NCI-H1417 treated with DMSO at 0.1 percent for 48 hours (cell line): ENCODE measurements at places on chromosomes 6 and 20.

- no peak for DNase-seq
Observed at GRCh38 chr20:48823960-48824498, 3.8 kb downstream of the PREX1 start.

DNA sequence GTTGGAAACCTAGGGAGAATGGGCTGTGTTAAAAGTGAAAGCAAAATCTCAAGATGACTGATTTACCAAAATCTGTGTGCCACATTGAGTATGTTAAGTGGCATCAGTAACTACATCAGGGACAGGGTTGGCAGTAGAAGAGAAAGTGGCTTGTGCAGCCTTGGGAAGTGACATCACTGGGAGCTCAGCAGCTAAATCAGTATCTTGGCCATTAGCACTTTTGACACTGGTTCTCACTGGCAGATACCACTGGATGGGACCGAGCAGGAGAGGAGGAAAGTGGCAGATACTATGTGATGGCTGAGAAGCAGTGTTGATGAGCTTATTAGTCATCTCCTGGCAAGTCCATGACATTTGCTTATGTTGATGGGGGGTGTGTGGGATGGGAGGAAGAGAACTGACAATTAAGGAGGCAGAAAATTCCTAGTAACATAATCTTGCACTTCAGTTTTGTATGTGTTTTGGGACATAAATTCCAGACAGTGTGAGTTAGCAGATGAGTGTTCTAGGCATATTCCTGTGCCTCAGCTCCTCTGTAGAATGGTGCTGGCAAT is 322.2 kb downstream of the SOX4 start:
- no peak for DNase-seq

DNA sequence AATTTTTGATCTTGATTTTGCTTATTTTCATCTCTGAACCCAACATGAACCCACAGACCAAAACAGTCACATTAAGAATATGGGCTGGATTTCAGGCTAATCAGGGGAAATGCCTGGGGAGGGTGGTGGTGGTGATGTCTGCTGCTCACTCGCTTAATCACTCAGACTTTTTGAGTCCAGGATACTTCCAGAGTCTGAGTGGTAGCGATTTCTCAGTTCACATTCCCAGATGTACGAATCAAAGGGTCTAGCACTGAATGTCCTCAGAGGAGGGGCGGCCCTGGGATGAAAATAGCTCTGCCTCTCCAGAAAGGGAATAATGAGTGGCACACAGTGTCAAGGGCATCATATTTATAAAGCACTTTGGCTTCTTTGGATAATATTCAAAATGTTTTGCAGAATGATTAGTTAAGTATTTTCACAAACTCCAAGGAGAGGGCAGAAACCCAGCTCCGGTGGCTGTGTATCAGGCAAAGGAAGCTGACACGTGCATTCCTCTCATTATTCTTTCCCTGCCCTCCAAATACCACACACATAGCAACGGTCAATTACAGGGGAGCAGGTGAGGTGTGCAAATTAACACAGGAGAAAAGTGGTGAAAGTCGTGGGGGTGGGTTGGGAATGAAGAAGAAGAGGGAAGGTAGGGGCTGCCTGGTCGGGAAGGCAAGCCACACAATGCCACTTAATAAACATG is 345.2 kb upstream of the RSPO3 start:
- DNase-seq: no peak

DNA sequence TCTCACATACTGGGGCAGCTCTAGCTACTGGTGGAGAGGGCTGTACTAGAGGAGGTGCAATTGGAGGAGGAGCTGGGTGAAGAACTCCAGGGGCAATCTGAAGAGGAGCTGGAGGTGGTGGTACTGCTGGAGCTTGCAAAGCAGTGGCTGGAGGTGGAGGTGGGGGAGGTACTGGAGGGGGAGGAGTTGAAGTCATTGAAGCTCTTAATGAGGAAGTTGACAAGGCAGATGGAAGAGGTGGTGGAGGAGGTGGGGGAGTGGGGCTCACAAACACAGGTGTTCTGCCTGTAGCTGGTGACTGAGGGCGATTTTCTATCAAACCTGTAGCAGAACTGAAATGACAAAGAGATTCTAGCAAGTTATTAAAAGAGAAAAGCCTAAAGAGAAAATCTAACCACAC is 77.6 kb downstream of the WASF1 start:
- no peak for DNase-seq

GRCh38 chr6:50147371-50147770 is 97.6 kb upstream of the DEFB112 start:
- DNase-seq: no peak

GRCh38 chr6:21309807-21310221 is 283.7 kb upstream of the SOX4 start:
- DNase-seq: no peak

DNA sequence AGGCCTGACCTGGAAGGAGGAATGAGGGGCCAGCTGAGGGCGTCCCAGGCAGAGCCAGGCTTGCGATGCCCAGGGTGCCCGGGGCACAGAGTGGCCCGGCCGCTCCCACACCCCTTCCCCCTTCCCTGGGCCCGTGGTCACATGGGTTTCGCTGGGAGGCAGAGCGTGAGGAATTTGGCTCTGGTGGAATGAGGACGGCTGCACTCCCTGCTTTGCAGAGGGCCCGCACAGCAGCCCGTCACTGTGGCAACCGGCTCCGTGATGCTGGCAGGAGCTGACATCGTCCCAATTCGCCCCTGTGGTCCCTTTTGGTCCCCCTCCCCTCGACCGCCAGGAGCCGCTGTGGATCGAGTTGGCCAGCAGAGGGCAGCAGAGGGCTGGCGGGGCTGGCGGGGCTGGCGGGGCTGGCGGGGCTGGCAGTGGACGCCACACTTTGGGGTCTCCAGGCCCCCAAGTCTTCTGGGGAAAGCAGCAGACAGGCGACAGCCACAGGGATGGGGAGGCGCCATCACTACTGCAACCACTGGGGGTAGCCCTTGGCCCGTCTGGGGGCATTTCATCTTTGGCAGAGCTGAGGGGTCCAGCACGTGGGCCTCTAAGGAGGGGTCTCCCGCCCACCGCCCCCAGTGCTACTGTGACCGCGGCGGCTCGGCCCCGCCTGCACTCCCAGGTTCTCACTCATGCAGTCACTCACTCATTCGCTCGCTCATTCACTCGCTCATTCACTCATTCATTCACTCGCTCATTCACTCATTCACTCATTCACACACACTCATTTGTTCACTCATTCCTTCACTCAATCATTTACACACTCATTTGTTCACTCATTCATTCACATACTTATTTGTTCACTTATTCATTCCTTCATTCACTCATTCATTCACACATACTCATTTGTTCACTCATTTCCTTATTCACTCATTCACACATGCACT is 49.7 kb upstream of the BHLHE23 start:
- no peak for DNase-seq

- DNase-seq: no peak
Observed at GRCh38 chr6:132007474-132008190, 56.5 kb upstream of the CCN2 start.
